ENCODE measurements at places on chromosomes 4 and X.

DNA sequence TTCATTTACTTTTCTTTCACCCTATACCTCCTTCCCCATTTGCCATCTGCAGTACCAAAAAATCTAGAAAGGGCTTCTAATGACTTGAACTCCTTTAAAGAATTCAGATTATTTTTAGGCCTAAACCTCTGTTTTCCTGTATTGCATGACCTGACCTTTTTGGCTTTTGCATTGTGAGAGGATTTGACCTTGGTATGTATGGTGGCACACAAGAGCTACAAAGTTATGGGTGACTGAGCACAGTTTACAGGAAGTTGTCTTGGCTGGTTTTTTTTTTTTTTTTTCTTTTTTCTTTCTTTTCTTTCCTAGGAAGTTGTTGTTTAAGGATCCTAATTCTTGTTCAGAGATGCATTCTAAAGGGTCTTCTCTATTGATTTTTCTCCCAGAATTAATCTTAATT, 32.0 kb upstream of the MTMR8 start:
- no peak for DNase-seq

DNA sequence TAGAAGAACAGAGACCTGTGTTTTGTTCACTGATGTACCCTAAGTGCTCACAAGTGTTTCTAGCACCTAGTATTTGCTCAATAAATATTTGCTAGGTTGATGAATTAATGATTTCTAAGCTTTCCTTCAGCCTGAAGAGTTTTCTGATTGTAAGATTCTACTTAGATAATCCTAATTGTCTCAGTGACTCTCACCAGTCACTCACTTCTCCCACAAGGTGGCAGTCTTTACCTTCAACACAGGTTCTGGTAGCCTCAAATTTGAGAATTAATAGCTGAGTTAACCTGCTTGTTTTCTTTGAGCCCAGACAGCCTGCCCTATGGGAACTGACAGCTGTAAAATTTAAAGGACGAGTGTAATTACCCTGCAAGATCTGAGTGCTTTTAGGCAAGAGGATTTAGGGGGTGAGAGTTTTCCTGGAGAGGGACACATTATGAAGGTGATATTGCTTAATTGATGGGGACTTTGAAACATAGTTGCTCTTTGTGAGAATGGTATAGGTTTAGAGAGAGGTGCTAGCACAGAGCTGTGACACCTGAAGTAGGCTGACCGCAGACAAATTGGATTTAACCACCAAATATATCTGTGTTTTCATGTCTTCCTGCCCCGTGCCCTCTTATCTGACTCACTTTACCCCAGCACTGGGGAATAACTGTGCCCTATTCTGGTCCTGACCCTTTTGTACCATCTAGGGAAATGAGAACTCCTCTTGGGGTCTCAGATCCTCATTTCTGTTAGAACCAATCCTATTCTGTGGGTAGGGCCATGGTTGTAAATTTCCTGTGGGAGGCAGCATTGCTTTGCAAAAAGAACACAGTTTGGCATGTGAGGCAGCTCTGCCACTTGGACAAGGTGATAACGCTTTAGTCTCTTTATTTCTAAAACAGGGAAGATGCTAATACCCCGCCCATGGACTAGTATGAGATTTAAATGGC, 27.7 kb downstream of the CD38 start:
- peak; percentile 90 for DNase-seq

- no peak for DNase-seq
These were observed 91.0 kb downstream of the BEND2 start for GRCh38 chrX:18129690-18130089.

DNA sequence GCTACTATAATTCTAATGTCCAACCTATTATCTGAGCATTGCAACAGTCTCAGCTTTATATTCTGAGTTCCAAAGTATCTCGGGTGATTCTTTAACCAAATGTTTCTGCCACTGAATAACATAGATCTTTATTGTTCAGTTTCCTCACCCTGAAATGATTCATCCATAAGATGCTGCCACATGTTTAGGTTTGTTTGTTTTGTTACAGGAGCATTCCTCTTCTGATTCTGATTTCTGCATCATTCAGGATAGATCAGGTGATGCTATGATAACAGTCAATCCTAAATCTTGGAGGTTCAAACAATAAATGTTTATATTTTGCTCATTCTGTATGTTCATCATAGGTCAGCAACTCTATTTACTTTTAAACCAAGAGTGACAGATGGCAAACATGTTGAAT, 927.6 kb downstream of the PCDH7 start:
- no peak for DNase-seq

DNA sequence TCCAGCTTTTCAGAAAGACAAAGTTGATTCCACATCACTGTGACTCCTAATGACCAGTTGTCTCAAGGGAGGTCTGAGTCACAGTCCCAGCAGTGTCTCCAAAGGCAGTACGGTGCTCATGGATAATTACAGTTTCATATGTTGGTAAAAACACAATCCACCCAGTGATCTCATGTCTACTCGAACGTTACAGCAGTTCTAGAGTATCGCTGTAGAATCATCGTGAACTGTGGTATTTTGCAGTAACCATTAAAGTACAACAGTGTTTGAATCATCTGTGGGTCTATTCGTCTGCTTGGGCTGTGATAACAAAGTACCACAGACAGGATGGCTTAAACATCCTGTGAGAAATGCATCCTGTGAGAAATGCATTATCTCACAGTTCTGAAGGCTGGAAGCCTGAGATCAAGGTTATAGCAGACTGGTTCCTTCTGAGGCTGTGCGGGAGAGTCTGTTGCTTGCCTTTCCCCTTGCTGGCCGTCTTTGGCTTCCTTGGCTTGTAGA, 121.1 kb upstream of the SORBS2 start:
- no peak for DNase-seq

GRCh38 chrX:2446815-2447214, 54.0 kb downstream of the DHRSX start:
- no peak for DNase-seq

DNA sequence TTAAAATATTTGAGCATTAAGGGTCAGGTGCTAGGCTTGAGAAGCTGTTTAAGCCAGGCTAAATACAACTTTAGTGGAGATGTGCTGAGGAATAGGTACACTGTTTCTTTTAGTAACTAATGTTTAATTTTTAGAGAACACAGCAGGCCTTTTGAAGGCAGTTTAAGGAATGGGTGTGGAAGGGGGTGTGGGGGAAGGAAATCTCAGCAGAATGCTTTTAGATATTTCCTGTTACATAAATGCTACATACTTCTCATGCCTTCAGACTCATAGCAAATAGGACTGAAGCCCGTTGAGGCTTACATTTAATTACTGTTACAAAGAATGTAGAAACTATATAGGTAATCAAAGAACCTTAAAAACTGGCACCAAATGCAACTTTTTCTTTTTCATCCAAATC, 66.3 kb downstream of the WWC2 start:
- no peak for DNase-seq
